Right forelimb (tissue), 1 donor: ENCODE measurements at places on chromosomes 12 and 14.

DNA sequence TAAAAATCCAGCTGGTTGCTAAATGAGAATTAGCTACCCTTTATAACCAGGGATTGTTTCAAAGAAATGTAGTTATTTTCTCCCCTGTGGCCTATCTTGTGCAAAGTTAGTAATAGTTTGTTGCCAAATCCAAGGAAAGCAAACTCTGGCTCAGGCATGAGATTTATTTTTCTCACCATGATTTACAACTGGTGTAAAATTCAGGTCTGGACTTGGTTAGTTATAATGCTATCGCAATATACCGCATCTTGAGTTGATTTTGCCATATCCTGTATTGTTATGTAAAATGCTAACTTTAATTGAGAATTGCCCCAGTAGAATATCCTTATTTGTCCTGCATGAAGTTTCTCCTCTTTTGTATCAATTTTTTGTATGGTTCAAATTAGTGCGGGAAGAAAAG lies 135.5 kb downstream of the CRADD start:
- no peak for DNase-seq

DNA sequence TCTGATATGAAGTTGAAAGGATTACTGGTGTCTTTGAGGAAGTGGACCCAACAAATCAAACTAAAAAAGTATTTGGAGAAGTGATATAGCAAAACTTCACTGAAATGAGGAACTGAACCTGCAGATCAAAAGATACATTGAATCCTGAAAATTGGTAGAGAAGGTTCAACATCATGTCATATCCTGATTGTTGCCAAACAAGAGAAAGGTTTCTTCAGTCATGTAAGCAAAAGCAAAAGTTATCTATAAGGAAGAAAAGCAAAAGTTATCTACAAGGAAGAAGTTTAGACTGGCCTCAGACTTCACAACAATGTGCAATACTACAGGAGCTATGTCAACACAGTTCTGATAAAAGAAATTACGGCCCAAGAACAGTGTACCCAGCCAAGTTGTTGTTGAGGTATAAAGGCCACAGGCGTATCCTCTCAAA lies 142.7 kb downstream of the RAD51B start:
- DNase-seq, result no peak

DNA sequence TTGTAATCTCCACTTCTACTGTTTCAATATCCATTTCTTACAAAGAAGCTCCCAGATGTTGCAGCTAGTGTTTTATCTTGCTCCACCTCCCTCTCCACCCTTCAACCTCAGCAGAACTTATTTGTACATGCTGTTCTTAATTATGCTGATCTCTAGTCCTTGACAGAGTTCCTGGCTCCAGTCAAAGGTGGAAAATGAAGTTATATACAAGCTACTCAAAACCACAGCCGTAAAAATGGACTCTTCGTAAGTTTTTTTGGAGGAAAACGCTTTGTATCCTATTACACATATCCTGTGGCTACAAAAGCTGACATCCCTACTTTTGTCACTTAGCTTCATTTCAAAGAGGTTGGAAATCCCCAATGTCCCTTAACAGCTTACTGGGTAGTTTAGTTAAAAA lies 1.3 kb downstream of the CLEC1A start:
- DNase-seq, result no peak

- no peak for DNase-seq
Measured at GRCh38 chr12:74412606-74413230, 124.9 kb upstream of the ATXN7L3B start.

GRCh38 chr14:26597589-26598080 lies at the start of gene NOVA1:
NOVA1 (minus strand) TSS chr14:26598033; CDS start chr14:26597436, 597 bp downstream.
- no peak for DNase-seq

- no peak for DNase-seq
Measured at GRCh38 chr12:50200552-50201273, 33.5 kb upstream of the CERS5 start.

GRCh38 chr12:11233532-11233931 lies 36.0 kb downstream of the PRB3 start:
- no peak for DNase-seq

DNA sequence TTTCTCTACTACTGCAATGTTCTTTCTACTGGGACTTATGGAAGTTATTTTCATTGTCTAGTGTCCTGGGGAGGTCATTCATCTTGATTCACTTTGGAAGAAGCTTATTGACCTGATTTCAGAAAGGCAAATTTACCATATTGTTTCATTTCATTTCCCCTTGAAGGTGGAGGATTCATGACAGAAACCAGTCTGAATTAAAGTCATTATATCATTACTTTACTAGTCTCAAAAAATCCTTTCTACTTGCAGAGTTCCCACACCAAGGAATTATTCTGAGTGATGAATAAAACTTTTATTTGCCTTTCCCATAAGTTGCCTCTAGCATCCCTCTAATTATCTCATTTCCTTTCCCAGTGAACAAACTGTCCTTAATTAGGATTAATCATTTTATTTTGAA lies 163.8 kb downstream of the RASSF9 start:
- DNase-seq, result no peak

GRCh38 chr12:112894128-112894527 lies 12.6 kb upstream of the OAS1 start:
- DNase-seq, result no peak

GRCh38 chr12:51751661-51752060 lies 96.9 kb downstream of the FIGNL2 start:
- DNase-seq, result no peak

DNA sequence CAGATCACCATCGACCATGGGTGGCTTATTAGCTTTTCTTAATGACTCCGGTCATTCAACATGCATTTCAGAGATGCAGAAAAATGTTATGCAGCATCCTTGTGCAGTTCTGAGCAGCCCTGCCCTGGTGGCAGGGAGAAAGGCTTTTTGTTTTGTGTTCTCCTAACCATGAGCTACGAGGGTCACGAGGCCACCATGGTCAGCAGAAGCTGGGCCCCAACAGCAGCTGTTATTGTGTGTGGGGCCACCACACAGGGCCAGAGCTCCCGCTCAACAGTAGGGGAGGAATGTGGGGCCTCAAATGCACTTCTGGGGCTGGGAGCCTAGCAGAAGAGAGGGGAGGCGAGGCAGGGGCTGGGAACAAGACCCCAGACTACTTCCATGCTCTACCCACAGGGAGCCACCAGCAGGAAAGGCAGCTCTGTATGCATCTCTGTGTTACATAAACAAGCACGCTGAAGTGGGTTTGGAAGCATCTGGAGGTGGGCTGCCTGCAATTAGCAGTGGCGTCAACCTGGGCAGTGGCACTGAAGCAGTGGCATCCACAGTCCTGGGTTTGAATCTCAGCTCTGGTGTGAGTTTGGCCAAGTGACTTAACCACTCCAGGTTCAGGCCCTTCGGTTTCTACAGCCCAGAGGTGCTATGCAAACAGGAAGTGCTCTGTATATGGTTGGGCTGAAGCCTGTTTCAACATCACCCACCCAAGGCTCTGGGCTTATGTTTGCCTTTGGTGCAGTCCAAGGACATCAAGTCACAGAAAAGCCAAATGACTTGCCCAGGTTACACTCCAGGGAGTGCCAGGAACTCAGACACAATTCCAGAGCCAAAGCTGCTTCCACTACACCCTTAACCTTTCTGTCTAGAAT lies 16.3 kb downstream of the GLTP start:
- no peak for DNase-seq

DNA sequence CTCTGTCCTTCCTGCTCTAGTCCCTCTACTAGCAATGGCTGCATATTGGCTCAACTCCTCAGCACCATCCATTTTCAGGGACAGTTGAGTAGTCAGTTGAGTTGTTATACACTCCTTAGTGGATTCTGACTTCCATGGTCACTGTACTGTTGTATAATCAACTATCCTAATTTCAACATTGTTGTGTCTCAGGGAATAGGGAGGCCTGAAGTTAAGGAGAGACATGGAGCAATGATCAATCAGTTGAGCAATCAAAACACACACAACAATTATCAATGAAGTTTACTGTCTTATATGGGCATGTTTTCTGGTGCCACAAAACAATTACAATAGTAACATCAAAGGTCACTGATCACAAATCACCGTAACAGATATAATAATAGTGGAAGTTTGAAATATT lies 255.9 kb downstream of the KCNC2 start:
- DNase-seq, result no peak

DNA sequence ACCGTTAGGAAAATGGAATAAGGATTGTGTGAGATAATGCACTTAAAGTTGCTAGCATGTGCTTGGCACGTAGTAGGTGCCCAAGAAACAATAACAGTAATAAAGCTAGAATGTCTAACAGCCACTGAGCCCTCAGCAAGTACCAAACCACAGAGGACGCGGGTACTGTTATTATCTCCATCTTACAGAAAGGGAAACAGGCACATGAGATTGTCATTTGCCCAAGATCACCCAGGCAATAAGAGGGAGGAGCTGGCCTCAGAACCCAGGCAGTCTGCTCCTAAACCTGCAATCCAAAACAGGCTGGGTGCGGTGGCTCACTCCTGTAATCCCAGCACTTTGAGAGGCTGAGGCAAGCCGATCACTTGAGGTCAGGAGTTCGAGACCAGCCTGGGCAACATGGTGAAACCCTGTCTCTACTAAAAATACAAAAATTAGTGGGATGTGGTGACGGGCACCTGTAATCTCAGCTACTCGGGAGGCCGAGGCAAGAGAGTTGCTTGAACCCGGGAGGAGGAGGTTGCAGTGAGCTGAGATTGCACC lies 5.1 kb upstream of the SDS start:
- DNase-seq, result no peak
